ENCODE measurements at places on chromosomes 6 and 20. TPM values are rescaled to one million over a fixed set of nuclear protein-coding genes. Genes with fewer than 3 reads are reported as not detected.

Gene SOBP
- total RNA-seq: 0.70 TPM

Gene LZTS3
- 1.6 TPM for total RNA-seq

Gene GHRH
- not detected for total RNA-seq

Gene HTR1E
- not detected for total RNA-seq

Gene PAX1
- not detected for total RNA-seq

Gene ISM1
- 3.2 TPM for total RNA-seq

Gene EYA4
- total RNA-seq: not detected

Gene GTF2H4
- 44.5 TPM for total RNA-seq

Gene SSTR4
- not detected for total RNA-seq

Gene TNNC2
- total RNA-seq: not detected

Gene FERMT1
- 0.32 TPM for total RNA-seq

Gene UBE2C
- 188 TPM for total RNA-seq

Gene ZKSCAN8
- 14.6 TPM for total RNA-seq

Gene STX16
- 84.0 TPM for total RNA-seq

Gene OR14J1
- total RNA-seq: not detected

Gene ATP6V1G2
- total RNA-seq: 1.5 TPM

Gene CHD6
- 19.5 TPM for total RNA-seq

Gene TRIM15
- total RNA-seq: 0.29 TPM

Gene IL17F
- not detected for total RNA-seq

Gene RNGTT
- 20.9 TPM for total RNA-seq

Gene CYP21A2
- 0.12 TPM for total RNA-seq

DNA sequence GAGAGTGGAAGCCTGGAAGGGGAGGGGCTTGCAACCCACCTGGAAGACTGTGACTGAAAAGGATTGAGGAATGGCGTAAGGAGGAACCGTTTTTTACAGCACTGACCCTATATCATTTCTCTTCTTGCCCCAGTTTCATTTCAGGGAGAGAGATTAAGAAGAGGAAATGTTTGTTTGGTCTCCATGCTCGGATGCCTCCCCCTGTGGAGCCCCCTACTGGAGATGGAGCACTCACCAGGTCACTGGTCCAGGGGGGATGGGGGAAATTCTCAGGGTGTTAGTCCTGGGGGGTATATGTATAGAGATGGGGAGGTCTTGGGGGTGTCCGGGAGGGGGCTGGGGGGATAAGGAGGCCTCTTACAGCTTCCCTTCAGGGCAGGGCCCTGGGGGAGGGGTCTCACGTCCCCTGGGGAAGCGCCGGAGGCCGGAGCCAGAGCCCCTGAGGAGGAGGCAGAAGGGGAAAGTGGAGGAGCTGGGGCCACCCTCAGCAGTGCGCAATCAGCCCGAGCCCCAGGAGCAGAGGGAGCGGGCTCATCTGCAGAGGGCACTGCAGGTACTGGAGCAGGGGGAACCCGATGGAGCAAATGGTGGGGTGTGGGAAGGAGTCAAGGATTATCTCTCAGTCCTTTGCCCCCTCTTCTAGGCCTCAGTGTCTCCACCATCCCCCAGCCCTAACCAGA lies 3.2 kb downstream of the CUTA start:
- no peak for DNase-seq

DNA sequence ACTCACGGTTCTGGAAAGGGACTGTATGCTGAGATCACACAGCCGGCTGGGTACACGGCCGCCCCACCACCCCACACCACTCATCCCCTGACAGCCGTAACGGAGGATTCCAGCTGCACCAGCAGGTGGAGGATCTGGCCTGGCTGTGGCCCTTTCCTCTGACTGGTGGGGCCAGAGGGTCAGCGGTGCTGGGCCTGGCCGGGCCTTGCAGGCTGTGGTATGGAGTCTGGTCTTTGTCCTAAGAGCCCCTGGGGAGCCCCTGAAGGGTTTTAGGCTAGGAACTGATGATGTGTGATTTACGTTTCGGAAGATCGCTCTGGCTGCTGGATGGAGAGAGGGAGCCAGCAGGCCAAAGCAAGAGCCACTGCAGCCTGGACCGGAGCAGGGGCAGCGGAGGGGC lies 26.6 kb downstream of the NOL4L start:
- no peak for DNase-seq

GRCh38 chr6:151482290-151482689 lies 11.5 kb upstream of the CCDC170 start:
- no peak for DNase-seq

DNA sequence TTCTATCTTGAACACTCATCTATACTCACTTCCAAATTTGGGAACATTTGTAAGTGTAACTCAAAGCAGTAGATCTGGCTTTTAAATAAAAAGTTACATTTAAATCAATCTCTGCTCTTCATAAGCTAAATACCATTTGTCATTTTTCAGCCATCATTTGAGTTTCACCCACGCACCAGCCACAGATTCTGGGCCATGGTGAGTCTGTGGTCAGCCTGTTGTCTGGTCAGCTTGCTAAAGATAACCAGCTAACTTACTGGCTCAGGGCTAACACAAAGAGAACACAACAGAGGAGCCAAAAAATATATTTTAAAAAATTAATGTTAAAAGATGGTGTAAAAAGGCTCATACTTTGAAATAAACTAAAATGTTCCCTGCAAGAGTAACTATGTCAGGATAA lies 181.3 kb downstream of the KIF6 start:
- no peak for DNase-seq

DNA sequence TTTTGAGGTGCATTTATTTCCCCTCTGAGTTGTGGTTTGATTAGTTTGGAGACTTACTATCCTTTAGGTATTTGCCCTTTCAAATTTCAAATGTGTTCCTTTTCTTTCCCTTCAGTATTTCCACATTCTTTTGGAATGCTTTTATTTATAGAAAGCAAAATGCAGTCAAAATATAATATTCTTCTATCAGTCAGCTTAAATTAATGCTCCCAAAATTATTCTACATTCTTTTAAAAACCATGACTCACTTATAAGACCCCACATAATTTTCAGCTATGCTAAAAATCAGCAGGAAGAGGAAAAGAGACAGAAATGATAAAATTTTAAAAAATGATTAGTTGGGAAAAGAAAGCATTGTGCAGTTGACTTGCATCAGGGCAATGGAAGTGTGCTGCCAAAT lies 180.0 kb upstream of the SMLR1 start:
- no peak for DNase-seq

- peak; percentile 5 for DNase-seq
Measured at GRCh38 chr20:18628330-18628920, 40.6 kb downstream of the DTD1 start.

DNA sequence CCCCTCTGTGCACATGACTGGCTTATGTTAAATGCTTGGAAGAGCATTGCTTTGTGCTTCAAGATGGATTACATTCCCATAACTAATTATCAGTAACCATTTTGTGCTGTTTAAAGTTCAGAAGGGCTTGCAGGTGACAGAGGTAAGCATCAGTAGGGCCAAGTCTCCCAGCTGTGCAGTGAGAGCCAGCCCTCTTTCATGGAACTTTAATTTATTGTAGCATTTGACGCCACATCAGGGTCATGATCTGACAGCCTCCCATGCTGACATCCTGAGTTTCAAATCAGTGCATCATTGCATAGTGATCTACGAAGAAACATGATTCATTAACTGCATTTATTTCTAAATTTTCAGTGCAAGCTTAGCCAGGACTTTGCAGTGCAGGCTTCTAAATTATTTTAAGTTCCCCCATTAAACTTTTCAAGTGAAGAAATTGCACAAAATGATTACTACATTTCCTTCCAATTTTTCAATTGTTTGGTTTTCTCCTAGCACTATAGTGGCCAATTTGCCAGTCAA lies 380.9 kb downstream of the UTRN start:
- DNase-seq: no peak

DNA sequence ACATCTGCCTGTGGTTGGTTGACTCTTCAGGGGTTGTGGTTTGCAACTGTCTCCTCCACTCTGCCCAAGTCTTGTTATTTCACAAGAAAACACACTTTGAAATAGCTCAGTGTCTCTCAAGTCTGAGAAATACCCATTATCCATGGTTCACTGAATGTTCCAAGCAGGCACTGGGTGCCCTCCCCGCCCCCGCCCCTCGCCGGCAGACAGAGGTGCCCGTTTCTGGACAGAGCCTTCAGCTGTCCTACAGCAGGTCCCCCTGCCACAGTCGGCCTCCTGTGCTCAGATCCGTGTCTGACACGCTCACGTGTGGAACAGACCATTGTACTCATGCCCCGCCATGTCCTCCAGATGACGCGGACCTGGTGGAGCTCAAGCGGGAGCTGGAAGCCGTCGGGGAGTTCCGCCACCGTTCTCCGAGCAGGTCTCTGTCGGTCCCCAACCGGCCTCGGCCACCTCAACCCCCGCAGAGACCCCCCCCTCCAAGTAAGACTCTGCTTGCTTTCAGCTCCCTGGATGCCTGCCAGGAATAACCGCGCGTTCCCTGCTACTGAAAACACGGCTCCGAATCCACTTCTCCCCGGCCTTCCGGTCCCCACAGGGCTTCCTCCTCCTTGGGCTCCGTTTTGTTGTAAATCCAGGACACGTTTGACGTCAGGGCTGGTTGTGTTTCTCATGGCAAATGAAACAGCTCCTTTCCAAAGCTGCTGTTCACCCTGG lies 81.4 kb downstream of the SERAC1 start:
- DNase-seq: no peak

DNA sequence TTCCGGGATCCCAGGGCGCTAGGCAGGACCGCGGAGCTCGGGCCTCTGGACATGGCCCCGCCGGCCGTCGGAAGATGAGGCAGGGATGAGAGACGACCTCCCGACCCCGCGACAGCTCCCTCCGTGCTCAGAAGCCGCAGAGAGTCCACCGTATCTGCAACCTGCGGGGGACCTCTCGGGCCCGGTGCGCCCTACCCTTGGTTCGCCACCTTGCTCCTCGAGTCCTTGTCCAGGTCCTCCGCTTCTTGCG lies 301 bp downstream of the PPP1R3D start:
- DNase-seq: peak; percentile 19

- DNase-seq: no peak
Measured at GRCh38 chr6:33136310-33136900, 55.9 kb downstream of the COL11A2 start.

GRCh38 chr6:33391922-33392594 lies 435 bp downstream of the KIFC1 start:
- peak; percentile 66 for DNase-seq

GRCh38 chr6:169862892-169863525 lies 111.6 kb downstream of the ERMARD start:
- no peak for DNase-seq

DNA sequence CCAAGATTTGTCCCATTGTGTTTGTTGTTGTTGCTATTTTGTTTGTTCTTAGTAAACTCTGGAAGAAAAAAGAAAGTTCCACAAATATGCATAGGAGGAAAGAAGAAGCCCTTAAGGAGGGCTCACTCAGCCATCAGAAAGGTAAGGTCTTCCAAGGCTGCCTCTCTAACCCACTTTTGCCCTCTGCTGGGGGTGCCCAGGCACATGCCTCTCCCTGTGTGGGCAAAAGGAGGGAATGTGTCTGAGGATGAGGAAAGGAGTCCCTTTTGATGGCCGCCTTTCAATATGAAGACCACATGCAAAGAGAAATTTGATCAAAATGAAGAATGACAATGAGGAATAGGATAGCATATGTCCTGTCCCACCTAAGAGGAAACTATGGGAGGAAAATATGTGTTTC lies 248.2 kb upstream of the POU3F2 start:
- no peak for DNase-seq

DNA sequence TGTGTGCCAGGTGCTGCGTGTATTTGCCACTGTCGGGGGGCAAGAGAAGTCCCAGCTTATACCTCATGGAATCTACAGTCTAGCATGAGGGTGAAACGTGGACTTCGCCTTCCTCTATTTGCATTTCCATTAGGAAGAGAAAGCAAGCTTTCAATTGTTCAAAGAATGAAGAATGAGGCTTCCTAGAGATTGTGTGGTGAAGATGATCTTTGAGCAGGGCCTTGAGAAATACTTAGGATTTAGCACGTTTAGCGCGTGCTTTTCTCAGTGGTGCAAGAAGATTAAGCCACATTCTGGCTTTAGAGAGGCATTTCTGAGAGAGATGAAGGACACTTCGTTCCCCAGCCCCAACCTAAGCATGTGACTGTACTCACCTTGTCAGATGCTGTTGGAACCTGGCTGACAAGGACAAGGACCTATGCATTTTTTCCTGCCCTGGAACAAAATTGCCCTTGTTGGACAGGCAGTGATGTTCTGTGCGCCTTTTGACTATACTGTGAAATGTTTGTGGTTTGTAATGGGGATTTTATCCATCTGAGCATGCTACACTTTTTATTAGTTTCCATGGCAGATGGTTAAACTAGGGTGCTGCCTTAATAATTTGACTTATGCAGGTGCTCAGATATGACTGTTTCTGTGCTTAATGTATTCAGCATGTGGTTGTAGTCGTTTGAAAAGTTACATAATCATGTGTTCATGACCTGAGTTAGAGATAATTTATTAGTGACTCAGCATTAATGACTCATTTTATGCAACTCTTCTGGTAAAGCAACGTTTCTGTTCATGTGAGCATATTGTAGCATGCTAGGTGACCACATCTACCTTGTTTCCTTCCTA lies 10.7 kb downstream of the TULP4 start:
- DNase-seq: peak; percentile 3

GRCh38 chr6:24429146-24429545 lies 26.4 kb downstream of the MRS2 start:
- no peak for DNase-seq

DNA sequence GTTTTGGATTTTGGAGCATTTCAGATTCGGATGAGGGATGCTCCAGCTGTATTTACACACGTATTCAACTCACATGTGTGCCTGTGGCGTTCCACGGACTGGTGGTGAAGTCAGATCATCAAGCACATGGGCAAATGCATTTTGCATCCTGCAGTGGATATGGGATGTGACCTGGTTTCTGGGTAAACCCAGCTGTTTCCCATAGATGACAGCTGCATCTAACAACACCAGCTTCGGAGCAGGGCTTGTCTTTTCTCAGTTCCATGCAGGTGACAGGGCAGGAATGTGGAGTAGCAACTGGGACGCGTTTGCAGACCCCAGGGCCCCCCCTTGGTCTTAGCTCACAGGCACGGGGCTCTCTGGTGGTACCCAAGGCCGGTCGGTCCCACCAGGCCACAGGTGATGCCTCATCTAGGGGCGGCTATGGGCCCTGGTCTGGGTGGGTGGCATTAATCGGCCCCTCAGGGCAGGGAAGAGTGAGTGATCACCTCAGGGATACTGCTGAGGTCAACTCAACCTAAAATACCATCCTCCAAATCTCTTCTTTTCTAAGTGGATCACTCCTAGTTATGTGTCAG lies 83.2 kb downstream of the RAMACL start:
- no peak for DNase-seq

- no peak for DNase-seq
Measured at GRCh38 chr20:33859751-33860150, 48.6 kb downstream of the CHMP4B start.

- no peak for DNase-seq
Measured at GRCh38 chr20:47682916-47683315, 102.4 kb downstream of the SULF2 start.

- DNase-seq: peak; percentile 22
Measured at GRCh38 chr6:137155830-137156229, 17.6 kb downstream of the IL22RA2 start.

- DNase-seq: peak; percentile 55
Measured at GRCh38 chr6:157184202-157185015, 138.9 kb downstream of the TMEM242 start.

- no peak for DNase-seq
Measured at GRCh38 chr6:22447249-22448196, 121.8 kb upstream of the HDGFL1 start.

Measured in activated naive CD8-positive, alpha-beta T cell treated with anti-CD3 and anti-CD28 coated beads for 36 hours (primary cell).